ENCODE measurements at places on chromosomes 6 and 20.
A peak's percentile ranks its signal among the peaks of the same experiment; 100 is the strongest.

- peak; percentile 4 for DNase-seq
Measured at GRCh38 chr6:21914121-21914973, 320.8 kb downstream of the SOX4 start.

GRCh38 chr6:107697682-107698081 lies 126.4 kb downstream of the SCML4 start:
- DNase-seq, result no peak

- DNase-seq, result no peak
Measured at GRCh38 chr6:81145506-81145905, 607.0 kb downstream of the TENT5A start.

GRCh38 chr6:107533415-107534059 lies 43.6 kb downstream of the SOBP start:
- no peak for DNase-seq

GRCh38 chr6:4883298-4883697 lies 107.1 kb downstream of the CDYL start:
- no peak for DNase-seq

DNA sequence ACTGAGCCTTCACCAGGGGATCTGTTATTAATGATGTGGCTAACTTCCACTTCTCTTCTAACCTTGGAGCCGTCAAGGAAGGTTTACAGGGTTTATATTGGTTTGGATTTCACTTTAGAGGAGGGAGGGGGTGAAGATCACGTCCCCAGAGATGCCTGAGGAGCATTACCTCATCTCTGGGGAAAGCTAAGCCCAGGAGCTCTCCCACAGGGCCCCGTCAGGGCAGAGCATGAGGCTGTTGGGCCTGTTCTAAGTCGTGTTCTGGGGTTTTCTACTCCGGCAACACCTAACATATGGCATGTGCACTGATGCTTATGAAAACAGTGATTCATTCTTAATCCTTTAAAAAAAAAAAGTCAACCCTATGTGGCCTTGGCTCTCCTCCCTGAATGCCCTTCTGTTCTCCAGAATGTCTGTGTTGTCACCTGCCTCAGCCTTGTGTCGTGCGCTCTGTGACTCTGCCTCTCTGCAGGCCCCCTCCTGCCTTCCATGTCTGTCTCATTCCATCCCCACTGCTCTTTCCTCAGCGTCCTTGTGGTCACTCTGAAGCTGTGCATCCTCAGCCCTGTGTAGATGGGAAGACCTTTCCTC lies 97.4 kb upstream of the JARID2 start:
- DNase-seq, result no peak

DNA sequence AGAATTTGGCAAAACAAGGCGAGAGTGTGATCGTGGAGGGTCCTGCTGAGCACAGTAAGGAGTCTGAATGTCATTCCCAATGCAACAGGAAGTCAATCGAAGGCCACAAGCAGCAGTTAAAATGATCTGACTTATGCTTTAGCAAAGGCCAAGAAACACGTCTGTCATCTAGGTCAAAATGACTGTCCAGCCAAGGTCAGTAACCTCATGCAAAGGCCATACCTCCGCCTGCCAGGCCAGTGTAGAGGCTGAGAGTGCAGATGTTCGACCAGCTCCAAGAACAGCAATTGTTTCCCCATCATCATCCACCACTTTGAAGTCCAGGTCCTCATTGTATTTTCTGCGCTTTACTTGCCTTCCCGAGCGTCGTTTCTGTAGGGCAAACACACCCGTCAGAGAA lies 105.6 kb downstream of the CHD6 start:
- DNase-seq, result no peak

DNA sequence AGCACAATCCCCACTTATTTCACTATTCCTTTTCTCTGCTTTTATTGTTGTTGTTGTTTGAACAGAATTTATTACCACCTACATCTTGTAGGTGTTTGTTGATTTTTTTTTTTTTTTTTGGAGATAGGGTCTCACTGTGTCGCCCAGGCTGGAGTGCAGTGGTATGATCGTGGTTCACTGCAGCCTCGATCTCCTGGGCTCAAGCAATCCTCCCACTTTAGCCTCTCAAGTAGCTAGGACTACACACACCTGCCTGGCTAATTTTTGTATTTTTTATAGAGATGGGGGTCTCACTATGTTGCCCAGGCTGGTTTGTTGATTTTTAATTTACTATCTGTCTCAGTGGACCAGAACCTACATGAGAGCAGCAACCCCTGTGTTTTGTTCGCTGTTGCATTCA lies 3.6 kb downstream of the ZSCAN12 start:
- DNase-seq, result no peak

- no peak for DNase-seq
Measured at GRCh38 chr6:167090171-167090570, 32.7 kb upstream of the CCR6 start.

GRCh38 chr6:17390276-17390675 lies 3.1 kb upstream of the CAP2 start:
- DNase-seq, result no peak

DNA sequence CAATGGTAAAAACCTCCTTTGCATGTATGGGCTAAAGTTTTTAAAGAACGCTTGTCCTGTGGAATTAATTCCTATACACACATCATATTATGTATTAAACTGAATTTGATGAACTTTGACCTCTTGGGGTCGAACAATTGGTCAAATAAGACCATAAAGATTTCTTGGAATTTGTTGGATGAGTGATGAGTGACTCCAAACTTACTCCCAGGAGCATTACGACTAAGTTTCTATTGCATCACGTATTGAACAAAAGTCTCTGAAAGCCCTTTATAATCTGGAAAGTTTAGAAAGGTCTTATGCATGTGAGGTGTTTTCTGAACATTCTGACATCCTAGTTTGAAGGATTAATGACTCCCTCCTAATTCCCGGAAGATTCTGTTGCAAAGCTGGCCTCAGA lies 126.9 kb upstream of the BMP5 start:
- DNase-seq, result no peak

GRCh38 chr6:36777801-36778200 lies 61.4 kb downstream of the CPNE5 start:
- DNase-seq, result no peak

DNA sequence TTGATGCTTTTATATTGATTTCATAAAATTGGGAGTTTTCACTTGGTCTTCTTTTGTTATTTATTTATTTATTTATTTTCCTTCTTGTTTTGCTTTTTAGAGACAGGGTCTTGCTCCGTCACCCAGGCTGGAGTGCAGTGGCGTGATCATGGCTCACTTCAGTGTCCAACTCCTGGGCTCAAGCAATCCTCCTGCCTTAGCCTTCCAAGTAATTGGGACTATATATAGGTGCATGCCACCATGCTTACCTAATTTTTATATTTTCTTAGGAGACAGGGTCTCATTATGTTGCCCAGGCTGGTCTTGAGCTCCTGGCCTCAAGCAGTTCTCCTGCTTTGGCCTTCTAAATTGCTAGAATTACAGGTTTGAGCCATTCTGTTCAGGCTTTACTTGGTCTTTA lies 38.3 kb upstream of the MYLK2 start:
- no peak for DNase-seq

DNA sequence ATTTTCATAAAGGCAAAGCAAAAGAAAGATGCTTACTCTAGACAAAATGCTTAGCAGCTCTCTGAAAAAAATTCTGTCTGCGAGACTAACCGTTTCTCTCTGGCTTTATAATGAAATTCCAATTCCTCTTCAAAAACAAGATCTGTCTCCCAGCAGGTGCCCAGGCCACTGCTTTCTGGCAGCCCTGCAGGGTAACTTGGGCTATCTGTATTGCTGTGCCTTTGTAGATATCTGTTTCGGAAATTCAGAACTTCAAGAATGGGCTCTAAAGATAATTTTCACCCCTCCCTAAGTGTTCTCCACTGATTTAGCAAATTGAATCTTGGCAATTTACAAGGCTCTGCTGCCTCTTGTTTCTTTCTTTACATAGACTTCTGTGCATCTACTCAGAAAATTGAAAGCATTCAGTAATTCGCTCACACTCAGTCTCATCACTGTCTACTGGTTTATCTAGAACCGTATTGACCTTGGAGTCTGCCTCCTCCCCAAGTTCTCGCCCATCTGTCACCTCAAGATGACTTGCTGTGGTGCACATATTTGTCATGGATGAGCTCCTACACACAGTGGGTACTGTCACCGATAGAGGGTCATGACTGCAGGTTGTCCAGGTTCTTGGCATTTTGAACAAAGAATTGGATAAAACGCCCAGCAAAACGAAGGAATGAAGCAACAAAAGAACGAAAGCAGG lies 26.4 kb upstream of the FABP7 start:
- no peak for DNase-seq

DNA sequence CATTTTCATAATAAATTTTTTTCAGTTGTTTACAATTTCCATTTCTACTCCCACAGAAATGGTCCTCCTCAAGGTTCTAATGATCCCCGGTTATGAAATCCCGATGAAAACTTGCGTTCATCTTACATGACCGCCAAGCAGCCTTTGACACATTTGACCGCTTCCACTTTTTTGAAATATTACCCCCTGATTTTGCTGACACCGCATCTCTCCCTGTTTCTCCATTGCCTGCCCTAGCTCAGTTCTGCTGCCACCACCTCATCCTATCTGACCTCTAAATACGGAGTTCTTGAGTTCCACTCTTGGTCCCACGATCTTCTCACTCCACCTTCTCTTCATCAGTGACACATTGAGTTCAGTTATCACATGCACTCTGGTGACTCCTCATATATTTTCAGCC lies 74.1 kb downstream of the SLC35B3 start:
- DNase-seq, result no peak

GRCh38 chr6:39263303-39264037 lies 34.2 kb upstream of the KCNK5 start:
- DNase-seq, result no peak

DNA sequence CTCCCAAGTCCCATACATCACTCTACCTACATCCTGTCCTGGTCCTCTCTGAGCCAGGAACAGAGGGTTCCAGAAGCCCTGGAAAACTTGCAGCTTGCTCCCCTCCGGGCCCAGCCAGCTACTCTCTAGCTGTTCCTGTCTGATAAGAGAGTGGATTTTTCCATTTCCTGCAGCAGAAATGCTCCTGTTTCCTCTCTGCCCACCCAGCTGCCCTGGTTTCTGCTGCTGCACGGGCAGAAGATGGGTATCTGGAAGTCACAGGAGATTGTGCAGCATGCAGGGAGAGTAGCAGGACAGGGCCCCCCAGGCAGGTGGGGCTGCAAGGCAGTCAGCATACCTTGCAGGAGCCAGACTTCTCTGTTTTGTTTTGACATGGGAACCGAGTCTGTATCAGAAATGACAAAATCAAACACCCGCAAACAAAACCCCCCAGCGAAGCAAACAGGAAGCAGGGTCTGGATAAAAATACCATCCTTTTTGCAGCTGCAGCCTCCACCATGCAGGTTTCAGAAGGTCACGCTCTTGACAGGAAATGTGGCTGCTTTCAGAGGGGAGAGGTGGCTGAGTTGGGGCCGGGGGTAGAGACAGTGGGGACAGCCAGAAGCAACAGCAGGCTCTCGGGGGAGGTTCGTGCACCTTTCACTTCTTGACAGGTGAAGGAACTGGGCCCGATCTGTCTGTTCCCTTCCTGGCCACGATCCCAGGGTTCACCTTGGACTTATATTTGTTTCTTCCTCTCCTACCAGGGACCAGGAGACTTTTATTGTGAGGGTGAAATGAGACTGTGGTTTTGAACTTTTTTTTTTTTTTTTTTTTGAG lies 50.8 kb upstream of the FAM83D start:
- DNase-seq, result peak; percentile 77

GRCh38 chr6:21309807-21310221 lies 283.7 kb upstream of the SOX4 start:
- DNase-seq, result no peak

- DNase-seq, result no peak
Measured at GRCh38 chr6:33745548-33745947, 1.2 kb downstream of the IP6K3 start.

GRCh38 chr6:17962436-17963031 lies 24.9 kb downstream of the KIF13A start:
- no peak for DNase-seq

- DNase-seq, result no peak
Measured at GRCh38 chr6:13370623-13371022, 42.3 kb upstream of the TBC1D7 start.

GRCh38 chr6:45808042-45808645 lies 207.5 kb downstream of the CLIC5 start:
- DNase-seq, result no peak

- no peak for DNase-seq
Measured at GRCh38 chr6:31076611-31077010, 35.8 kb downstream of the C6orf15 start.

DNA sequence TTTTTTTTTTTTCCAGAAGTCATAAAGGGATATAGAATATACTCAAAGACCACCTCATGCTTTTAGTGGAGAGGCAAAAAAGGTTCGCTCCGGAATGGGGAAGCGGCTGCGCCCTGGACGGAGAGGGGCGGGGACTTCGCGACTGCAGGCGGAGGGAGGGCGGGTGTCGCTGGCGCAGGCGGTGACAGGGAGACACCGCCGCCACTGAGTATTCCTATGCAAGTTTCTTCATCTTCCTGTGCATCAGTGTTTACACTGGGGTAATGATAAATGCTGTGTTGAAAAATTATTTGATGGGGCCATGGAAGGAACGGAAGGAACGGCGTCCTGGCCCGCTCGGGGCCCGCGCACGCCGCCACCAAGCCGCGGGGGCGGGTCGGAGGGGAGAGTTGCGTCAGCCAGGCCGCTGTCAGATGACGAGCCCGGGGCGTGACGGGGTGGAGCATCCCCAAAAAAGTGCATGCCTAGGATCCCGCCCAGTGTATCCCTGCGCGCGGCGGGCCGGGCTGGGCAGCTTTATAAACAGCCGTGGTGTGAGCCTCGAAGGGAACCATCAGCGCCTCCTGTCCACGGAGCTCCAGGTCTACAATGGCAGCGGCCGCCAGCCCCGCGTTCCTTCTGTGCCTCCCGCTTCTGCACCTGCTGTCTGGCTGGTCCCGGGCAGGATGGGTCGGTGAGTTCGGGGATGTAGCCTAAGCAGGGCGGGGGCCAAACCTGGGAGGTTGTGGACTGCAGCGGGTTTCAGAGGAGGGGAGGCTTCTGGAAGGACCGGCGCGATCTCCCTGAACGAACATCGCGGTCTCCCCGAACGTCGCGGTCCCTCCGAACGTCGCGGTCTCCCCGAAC lies at the start of gene ULBP1:
ULBP1 (plus strand) TSS at position 482 of the 846 bp plus-strand sequence; CDS start at position 589, 107 bp downstream.
- peak; percentile 70 for DNase-seq

- DNase-seq, result no peak
Measured at GRCh38 chr6:16337295-16337975, 99.0 kb downstream of the GMPR start.

- DNase-seq, result no peak
Measured at GRCh38 chr20:42193119-42193518, 574.9 kb upstream of the CHD6 start.

DNA sequence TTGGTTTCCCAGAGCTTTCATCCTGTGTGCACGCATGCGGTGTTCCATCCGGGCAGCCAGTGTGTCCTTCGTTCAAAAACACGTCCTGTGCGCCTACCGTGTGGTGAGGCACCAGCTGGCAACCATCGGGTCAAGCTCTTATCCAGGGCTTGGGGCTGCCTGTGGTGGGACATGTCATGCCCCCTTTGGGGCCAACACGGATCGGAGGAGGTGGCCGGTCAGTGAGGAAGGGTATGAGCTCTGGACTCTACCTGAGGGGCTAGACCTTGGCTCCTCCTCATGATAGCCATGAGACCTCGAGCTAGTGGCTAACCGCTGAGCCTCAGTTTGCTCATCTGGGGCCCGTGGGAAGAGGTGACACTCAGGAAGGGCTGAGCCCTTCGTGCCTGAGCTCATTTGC lies 158.5 kb upstream of the PMEPA1 start:
- no peak for DNase-seq
